Thyroid gland (tissue), 4 donors: ENCODE measurements at places on chromosomes 16 and 17.

GRCh38 chr16:30375864-30376263, 1.3 kb downstream of the MYL11 start:
- H3K4me3 ChIP-seq: no peak overlapping the region
- peaks cover 21% of the 10 kb centered on the region for H3K4me1 ChIP-seq
- no peaks in the 10 kb centered on the region for H3K36me3 ChIP-seq
- no peaks in the 10 kb centered on the region for H3K27me3 ChIP-seq
- H3K27ac ChIP-seq: no peak overlapping the region
- DNase-seq: no peak

- no peak overlapping the region for H3K27ac ChIP-seq
- H3K27me3 ChIP-seq: no peaks in the 10 kb centered on the region
- H3K4me3 ChIP-seq: no peak overlapping the region
- H3K4me1 ChIP-seq: peaks cover 15% of the 10 kb centered on the region
Observed at GRCh38 chr16:56198755-56199114, 7.4 kb downstream of the GNAO1 start.

DNA sequence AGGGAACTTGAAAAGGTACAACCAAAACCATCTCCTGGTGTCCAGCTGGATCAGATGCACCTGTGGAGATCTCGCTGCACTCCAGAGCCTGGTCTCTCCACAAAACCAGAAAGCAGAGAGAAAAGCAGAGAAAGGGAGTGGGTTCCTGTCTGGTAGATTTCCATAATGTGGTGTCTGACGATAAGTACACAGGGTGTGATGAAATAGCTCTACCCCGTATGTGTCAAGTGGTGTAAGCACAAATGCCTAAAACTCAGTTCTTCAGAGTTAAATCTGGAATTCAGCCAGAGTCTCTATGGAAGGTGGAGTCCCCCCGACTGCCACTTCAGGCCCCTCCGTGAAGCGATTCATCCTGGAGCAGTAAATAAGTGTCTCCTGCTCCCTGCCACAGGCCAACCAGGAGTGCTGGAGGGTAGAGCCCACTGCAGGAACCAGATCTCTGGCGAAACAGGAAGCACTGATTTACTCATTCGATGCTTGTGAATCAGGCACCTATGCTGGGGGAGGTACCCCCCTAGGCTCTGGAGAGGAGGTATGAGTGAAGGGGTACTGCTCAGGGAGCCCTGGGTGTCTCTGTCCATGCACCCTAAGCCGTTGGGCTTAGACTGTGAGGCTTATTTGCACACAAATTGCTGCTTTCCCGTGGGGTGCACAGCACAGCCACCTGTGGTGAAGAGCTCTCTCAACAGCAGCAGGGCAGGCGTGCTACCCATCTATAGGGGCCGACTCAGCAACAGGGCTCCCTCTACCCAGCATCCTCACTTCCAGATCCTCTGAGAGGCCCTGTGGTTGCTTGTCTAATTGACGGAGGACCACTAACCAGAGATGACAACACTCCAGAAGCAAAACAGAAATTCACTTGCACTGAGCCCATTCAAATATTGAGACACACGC, 97.1 kb upstream of the MYOCD start:
- peaks cover 24% of the 10 kb centered on the region for H3K4me1 ChIP-seq
- DNase-seq: no peak
- no peak overlapping the region for H3K27ac ChIP-seq
- H3K36me3 ChIP-seq: no peaks in the 10 kb centered on the region
- no peaks in the 10 kb centered on the region for H3K27me3 ChIP-seq

DNA sequence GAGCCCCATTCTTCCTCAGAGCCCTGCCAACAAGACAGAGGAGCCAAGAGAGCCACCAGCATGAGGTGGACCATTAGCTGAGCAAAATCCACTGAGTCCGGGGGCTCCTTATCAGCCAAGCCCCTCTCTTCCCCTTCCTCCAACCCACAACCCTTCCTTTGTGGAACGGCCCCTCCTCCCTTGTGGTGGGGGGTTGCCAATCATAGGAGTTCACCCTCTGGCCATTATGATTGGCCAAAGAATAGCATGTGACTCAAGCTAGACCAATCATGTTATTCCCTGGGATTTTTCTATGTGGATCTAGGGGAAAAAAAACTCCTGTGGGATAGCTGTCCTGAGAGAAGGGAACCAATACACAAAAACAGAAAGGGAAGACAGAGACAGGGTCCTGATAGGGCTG, 120.5 kb downstream of the C16orf95 start:
- H3K36me3 ChIP-seq: no peaks in the 10 kb centered on the region
- H3K4me1 ChIP-seq: no peaks in the 10 kb centered on the region
- no peak for DNase-seq
- no peak overlapping the region for H3K27ac ChIP-seq
- H3K27me3 ChIP-seq: no peaks in the 10 kb centered on the region

GRCh38 chr17:45942284-45942683, 47.9 kb downstream of the MAPT start:
- no peaks in the 10 kb centered on the region for H3K36me3 ChIP-seq
- no peak overlapping the region for H3K27ac ChIP-seq
- H3K4me3 ChIP-seq: no peak overlapping the region
- peaks cover 4% of the 10 kb centered on the region for H3K4me1 ChIP-seq
- DNase-seq: peak; percentile 24

DNA sequence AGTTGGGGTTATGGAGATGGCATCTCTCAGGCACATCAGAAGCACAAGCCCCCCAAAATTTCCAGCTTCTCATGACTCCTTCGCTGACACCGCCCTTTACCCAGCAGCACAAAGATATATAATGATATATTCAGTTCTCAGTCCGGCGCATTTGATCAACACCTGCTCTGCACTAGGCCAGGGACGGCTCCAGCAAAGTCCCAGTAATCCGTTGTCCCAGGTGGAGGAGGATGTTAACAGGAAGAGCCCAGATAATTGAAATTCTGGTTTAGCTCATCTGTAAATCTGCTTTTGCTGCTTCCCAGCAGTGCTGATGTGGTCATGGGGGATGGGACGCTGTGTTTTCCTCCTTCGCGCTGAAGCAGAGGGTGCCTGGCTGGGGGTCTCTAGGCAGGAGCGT, 131.5 kb downstream of the OR1D5 start:
- no peaks in the 10 kb centered on the region for H3K4me1 ChIP-seq
- no peak for DNase-seq
- no peaks in the 10 kb centered on the region for H3K27me3 ChIP-seq

DNA sequence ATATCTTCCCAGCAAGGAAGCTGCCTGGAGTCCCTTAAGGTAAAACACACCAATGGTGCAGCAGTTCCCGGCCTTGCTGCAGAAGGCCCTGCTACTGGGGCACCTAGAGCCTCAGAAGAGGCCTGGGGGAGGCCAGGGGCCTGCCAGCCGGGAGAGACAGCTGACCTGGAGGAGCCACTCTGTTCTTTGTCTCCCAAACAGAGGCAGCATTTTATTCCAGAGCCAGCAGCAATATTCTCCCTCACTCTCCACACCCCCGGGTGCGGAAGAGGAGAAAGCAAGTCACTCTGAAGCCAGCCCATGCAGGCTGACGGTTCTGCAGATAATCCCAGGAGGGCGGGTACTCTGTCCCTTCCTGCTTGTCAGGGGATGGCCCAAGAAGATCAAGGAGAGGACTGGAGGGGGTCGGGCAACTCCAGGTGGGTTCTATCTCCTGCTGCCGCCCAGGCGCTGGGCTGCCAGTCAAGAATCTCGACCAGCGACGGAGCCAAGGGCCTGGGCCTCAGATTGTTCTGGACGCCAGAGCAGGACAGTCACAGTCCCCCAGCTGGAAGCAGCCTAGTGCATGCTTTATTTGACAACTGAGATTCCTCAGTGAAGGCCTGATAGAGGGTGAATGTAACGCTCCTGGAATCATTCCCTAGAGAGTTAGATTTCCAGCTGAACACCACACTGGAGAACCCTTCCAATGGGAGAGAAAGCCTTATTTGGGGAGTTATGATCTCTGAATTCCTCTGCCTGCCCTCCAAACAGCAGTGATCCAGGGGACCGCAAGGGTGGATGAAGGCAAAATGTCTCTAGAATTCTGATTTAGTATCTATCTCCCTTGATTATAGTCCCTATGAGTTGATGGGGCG, 1.1 kb upstream of the KIFC3 start:
- H3K36me3 ChIP-seq: no peaks in the 10 kb centered on the region
- H3K4me1 ChIP-seq: peaks cover 77% of the 10 kb centered on the region
- no peak overlapping the region for H3K4me3 ChIP-seq
- H3K27ac ChIP-seq: peak overlapping the region; percentile 88
- H3K27me3 ChIP-seq: no peaks in the 10 kb centered on the region

DNA sequence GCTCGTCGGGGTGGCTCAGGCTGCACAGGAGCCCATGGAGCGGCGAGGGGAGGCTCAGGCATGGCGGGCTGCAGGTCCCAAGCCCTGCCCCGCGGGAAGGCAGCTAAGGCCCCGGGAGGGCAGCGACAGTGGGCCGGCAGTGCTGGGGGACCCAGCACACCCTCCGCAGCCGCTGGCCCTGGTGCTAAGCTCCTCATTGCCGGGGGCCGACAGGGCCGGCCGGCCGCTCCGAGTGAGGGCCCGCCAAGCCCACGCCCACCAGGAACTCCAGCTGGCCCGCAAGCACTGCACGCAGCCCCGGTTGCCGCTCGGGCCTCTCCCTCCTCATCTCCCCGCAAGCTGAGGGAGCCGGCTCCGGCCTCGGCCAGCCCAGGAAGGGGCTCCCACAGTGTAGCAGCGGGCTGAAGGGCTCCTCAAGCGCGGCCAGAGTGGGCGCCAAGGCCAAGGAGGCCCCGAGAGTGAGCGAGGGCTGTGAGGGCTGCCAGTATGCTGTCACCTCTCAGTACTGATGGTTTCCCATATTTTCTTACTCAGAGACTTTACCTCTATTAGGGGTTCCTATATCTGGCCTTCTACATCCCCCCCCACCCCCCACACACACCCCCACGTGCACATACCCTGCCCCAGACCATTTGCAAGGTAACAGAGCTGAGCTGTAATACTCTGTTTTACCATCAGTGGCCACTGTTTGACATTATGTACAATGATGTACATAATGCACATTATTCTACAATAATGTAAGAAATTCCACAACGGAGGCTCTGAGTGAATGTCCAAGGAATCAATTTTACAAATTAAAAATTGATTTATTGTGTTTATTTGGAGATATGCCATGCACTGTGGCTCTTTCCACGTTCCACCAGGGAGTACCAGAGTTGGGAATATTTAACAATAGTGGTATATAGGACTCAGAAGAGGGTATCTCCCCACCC, 3.7 kb upstream of the VAT1L start:
- no peak for DNase-seq
- H3K27ac ChIP-seq: no peak overlapping the region
- H3K27me3 ChIP-seq: no peaks in the 10 kb centered on the region
- no peak overlapping the region for H3K4me3 ChIP-seq
- H3K36me3 ChIP-seq: no peaks in the 10 kb centered on the region

DNA sequence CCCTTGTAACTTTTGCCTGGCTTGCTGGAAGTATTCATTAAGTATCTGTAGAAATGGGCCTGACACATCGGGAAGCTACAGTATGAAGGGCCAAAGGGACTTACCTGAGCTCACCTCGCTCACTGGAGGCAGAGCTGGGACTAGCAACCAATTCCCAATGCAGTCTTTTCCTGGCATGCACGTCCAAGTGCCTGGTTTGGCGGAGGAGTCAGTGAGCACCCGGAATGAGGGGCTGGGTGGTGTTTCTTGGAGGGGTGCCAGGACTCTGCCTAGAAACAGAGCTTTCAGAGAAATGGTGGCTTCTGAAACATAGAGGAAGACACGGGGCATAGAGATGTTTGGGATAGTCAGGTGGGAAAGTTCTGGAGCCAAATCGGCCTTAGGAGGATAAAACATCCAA, 18.4 kb upstream of the GPRC5C start:
- peak; percentile 94 for DNase-seq
- H3K4me3 ChIP-seq: no peak overlapping the region
- no peaks in the 10 kb centered on the region for H3K4me1 ChIP-seq
- no peaks in the 10 kb centered on the region for H3K27me3 ChIP-seq

DNA sequence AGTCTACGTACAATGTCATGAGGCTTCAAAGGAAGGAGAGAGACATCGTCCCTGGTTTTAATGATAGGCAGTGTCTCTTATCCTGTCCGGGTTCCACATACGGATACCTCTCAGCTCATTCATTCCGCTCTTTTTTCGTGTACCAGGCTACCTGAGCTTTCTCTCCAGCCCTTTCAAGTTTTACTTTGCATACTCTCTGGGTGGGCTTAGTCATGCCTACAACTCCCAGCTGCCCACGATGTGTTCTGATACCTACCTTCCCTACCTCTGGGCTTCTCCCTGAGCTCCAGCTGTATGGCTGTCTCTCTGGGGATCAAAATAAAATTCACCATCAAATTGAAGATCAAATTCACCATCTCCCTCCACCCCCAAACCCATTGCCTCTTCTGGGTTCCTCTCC, 354.0 kb upstream of the EEF2KMT start:
- H3K27ac ChIP-seq: no peak overlapping the region
- DNase-seq: no peak
- no peak overlapping the region for H3K4me3 ChIP-seq
- H3K27me3 ChIP-seq: no peaks in the 10 kb centered on the region
- H3K36me3 ChIP-seq: no peaks in the 10 kb centered on the region
- no peaks in the 10 kb centered on the region for H3K4me1 ChIP-seq

DNA sequence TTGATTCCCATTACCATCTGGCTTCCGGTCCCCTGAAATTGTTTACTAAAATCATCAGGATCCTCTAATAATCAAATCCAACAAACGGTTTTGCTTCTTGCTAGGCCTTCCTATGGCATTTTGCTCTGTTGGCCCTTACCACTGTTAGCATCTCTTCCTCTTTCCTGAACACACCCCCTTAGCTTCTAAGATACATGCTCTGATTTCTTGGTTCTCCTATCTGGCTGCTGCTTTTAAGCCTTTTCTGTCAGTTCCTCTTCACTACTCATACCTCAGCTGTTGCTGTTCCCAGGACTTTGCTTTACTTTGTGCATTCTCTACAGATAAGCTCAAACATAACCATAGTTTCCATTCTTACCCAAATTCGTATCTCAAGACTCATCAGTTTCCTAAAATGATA, 11.4 kb downstream of the CAPNS2 start:
- no peak for DNase-seq
- H3K4me1 ChIP-seq: no peaks in the 10 kb centered on the region
- H3K36me3 ChIP-seq: peaks cover 8% of the 10 kb centered on the region
- H3K4me3 ChIP-seq: no peak overlapping the region

DNA sequence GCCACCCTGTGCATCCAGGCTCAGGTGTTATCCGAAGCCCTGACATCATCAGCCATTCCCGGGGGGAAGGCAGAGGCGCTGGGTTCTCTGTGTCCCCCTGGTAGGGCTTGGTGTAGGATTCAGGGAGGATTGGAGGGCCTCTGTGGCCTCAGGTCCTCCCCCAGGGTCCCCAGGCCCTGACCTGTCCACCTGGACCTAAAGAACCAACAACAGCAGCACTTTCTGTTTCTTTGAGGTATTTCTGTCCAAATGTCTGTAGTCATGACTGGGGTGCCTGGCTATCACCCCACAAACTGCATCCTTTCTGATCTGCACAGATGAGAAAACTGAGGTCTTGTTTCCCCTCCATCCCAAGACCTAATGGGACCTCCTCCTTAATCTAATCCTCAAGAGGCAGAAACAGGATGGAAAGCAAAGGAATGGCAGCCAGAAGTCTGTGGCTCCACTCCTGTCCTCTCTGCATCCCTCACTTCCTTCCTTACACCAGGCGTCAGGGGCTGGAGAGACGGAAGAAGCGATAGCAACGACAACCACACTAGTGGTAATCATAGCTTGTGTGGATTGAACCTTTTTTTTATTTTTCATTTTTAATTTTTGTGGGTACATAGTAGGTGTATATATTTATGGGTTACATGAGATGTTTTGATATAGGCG, 11.8 kb downstream of the NLRC5 start:
- no peak for DNase-seq
- no peaks in the 10 kb centered on the region for H3K27me3 ChIP-seq
- H3K4me1 ChIP-seq: no peaks in the 10 kb centered on the region
- peak overlapping the region; percentile 52 for H3K27ac ChIP-seq
- no peaks in the 10 kb centered on the region for H3K36me3 ChIP-seq

- no peak overlapping the region for H3K27ac ChIP-seq
- H3K4me1 ChIP-seq: no peaks in the 10 kb centered on the region
- no peaks in the 10 kb centered on the region for H3K27me3 ChIP-seq
- no peak for DNase-seq
- H3K36me3 ChIP-seq: no peaks in the 10 kb centered on the region
Observed at GRCh38 chr16:46859719-46860152, 24.4 kb upstream of the GPT2 start.
